Vagina (tissue), 2 donors: ENCODE measurements at places on chromosomes 2 and 18. TPM values are rescaled to one million over a fixed set of nuclear protein-coding genes. Genes with fewer than 3 reads are reported as not detected.

The ZEB2 gene
- total RNA-seq, result 63.6 TPM

The AMER3 gene
- total RNA-seq, result not detected

- no peak for DNase-seq
Observed at GRCh38 chr2:173151671-173152401, 76.2 kb downstream of the MAP3K20 start.

DNA sequence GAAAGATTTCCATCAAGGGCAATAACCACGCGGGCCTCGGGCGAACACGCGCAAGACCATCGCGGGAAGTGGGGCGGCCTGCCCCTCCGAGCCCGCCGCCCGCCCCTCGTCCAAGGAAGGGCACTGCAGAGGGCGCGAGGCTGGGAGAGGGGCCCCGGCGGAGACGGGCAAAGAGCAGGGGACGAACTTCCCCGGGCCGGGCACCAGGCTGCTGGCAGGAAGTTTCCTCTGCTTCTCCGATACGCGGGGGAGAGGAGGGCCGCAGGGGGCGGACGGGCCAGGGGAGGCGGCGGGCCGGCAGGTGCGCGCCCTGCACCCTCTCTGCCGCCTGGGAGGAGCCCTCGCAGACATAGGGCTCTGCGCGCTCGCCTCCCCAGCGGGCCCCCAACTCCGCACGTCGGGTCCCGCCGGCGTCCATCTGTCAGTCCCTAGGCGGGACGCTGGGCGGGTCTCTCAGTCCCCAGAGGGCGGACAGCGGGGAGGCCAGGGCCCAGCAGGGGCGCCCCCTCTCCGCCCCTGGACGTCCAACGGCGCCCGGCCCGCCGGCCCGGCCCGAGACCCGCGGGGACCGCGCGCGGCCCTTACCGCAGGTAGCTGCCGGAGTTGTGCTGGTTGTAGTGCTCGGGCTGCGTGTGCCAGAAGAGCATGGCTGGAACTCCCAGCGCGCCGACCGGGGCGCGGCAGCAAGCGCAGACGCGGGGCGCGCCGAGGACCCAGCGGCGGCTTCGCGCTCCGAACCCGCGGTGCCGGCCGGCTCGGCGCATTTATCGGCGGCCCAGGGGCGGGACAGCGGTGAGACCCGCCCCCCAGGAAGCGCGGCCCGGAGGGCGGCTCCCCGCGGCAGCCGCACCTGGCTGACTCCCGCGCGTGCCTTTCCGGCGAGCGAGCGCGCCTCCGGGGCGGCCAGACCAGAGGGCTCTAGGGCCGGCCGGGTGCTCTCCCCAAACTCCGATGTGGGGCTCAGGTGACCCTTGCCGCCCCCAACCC lies at the start of gene TFCP2L1:
Gene TFCP2L1 (minus strand): TSS at position 740 of the 987 bp plus-strand sequence. CDS start 93 bp downstream, at position 647.
- no peak for DNase-seq

DNA sequence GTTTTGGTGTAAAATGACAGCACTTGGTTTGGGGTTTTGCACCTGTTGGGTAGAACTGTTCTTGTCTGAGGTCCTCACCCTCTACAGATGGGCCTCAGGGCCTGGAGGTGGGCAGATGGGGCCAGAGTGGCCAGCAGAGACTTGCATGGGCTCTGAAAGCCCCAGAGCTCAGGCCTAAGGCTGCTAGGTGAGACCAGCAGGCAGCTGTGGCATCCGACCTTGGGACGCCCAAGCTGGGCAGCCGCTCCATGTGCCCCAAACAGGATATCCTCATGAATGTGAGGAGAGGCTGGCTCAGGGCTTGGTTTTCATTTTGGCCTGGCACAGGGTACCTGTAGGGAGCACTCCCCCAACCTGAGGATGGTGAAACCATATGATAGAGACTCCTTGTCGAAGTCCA lies 38.3 kb downstream of the GBX2 start:
- DNase-seq, result no peak

DNA sequence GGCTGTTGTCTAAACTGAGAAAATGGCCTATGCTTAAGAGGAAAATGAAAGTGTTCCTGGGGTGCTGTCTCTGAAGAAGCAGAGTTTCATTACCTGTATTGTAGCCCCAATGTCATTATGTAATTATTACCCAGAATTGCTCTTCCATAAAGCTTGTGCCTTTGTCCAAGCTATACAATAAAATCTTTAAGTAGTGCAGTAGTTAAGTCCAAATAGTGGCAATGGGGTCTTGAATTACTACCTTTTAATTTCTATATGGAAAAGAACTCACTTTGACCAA lies 13.8 kb upstream of the ALLC start:
- DNase-seq, result no peak

DNA sequence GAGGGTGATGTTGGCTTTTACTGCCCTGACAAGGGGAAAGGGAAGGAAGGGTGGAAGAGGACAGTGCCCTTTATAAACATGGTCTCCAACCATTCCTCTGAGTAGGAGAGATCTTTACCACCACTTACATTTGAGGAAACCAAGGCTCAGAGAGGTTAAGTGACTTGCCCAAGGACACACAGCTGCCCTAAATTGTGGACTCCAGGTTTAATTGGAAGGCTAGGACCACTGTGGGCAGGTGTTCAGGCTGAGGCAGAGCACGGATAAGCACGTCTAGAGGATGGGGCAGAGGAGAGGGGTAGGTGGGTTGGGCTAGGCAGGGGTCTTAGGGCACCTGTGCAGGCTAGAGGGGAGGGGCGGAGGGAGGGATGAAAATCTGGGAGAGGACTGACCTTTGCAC lies 32.7 kb downstream of the INHBB start:
- no peak for DNase-seq

GRCh38 chr2:222024932-222025880 lies 273.6 kb downstream of the PAX3 start:
- no peak for DNase-seq

- no peak for DNase-seq
Observed at GRCh38 chr2:16417726-16418125, 247.9 kb downstream of the CYRIA start.

DNA sequence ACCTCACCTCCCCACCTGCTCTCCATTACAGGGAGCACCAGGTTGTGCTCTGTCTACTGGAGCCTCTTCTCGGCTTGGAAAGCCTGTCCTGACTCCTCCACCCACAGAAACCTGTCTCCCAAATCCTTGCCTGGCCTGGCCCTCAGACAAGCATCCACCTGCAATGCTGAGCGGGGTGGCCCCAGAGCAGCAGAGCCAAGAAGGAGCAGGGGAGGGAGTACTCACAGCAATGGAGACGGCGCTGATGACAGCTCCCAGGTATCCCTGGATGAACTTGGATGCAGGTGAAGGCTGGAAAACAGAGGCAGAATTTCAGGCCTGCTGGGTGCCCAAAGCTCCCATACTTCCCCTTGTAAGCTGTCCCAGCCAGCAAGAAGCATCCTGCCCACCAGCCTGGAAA lies 72.8 kb downstream of the SFXN5 start:
- peak; percentile 93 for DNase-seq
